NCI-H526 treated with DMSO at 0.1 percent for 48 hours (cell line): ENCODE measurements at places on chromosomes 6 and 20.

DNA sequence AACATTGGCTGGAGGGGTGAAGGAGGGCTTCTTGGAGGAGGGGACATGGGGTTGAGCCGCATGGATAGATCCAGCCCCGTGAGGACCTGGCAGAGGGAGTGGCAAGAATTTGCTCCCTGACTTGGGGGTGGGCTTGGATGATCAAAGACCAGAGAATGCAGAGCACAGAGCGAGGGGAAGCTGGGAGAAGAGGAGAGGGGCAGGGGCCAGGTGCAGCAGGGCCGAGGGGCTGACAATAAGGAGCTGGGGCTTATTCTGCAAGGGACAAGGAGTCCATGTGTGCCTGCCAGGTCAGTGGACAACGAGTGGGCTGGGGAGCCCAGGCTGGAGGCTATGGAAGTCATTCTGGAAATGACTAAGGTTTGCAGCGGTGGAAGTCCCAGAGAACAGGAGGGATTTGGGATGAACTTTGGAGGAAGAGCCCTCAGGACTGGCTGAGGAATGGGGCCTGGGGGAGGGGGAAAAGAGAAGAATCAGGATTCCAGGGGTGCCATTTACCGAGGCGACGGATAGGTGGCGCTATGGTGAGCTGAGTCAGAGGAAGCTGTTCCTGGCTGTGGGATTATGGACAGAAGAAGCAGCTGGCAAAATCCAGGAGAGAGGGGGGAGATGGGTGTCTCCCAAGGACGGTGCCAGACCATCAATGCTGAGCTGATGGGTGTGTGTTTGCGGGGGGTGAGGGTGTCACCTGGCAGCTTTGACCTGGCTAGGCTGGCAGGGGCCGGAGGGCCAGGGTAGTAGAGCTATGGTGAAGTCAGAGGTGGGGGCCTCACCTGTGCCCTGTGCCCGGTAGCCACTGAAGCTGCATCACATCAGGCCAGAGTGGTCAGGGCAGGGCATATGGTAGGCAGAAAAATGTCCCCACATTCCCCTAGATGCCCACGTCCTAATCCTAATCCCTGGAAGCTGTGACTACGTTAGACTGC lies 7.8 kb downstream of the KCNG1 start:
- DNase-seq: peak; percentile 23

DNA sequence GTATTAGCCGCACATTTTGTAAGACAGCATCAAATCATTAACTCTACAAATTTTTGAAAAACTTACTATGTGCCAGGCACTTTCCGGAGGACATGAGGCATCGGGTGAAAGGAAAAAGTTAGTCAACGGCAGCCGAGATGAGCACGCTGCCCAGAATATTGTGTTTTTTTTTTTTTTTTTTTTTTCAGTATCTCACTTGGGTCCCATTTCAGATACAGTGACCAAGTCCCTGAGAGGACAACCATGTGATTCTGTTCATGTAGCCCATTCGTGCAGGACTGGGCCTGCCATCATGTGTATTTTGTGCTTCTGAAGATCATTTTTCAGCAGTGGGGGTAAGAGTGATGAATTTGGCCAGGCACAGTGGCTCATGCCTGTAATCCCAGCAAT lies 1.3 kb downstream of the SLA2 start:
- DNase-seq: no peak

DNA sequence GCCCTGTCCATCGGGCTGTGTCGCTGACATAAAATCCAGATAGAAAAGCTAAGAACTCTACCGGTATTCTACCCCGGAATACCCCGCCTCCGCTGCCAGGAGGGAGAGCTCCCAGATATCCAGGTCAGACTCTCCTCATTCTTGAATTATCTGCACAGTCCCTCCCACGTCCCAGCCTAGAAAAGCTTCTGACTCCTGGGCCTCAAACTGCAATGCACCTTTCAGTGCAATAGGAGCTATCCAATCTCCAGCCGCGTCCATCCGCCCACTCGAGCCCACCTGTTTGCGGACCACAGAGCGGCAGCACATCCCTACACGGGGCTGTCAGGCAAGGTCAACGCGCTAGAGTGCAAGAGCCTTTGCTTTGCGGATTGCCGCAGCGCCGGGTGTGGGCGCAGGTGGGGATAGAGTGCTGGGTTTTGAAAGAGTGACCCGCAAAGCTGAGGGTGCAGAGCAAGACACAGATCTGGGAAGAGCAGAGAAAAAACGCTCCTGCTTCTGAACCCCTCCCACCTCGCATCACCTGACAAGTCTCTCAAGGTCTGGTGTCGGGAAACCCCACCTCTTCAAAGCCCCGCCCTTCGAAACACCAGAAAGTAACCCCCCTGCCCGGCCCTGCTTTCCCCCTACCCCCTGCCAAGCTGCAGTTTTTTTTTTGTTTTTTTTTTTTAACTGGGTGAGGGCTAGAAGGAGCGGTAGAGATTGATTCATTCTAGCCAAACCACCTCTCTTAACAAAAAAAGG lies 1.3 kb downstream of the TAPBP start:
- peak; percentile 82 for DNase-seq

GRCh38 chr6:72616406-72617015 lies 5.4 kb upstream of the KCNQ5 start:
- peak; percentile 3 for DNase-seq

DNA sequence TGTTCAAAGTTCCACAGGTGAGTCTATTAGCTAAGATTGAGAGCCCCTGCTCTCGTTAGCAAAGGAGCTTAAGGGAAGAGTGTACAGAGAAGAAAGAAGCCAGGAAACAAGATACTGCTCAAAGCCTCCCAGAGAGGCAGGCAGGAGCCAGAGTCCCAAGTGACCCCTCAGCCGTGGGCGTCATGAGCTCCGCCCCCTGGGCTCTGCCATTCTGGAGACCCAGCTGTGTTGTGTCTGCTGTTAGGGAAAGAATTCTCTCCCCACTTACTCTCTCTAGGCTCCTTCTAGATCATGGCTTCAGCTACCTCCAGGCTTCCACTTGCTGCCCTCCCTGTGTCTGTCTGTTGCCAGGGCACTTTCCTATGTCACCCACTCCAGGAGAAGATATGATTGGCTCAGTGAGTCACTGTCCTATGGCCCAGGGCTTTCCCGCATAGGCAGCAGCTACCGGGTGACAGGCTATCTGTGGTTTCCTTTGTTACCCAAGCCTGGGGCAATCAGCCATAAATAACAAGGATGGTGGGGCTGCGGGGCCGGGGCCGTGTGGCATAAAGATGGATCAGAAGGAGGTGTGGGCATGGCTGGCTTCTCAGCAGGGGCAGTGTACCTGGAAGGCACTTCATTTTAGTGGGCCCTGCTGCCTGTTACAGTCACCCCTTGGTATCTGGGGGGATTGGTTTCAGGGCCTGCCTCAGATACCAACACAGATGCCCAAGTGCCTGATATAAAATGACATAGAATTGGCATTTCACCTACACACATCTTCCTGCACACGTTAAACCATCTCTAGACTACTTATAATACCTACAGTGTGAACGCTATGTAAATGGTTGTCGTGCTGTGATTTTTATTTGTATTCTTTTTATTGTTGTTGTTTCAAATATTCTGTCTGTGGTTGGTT lies 118.9 kb downstream of the ARMC2 start:
- DNase-seq: no peak

DNA sequence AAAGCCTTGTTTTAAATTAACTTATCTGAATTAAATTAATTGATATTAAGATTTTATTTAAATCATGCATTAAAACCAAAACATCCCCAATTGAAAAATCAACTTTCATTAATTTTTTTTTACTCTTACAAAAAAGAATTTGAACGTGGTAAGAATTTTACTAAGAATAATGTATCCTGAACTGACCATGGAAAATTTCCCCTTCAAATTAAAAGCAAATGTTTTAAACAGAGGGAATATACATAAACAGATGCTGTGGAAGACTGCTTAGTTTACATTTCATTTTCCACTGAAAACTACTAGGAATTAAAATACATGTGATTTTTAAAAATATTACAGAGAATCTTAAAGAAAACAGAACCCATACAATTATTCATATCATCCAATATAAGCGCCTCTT lies 2.3 kb downstream of the RNF24 start:
- DNase-seq: no peak

- no peak for DNase-seq
Observed at GRCh38 chr6:81736428-81736827, 16.1 kb downstream of the TENT5A start.

GRCh38 chr6:142700032-142700431 lies 244.9 kb downstream of the HIVEP2 start:
- DNase-seq: no peak

GRCh38 chr20:48772183-48772976 lies 55.4 kb downstream of the PREX1 start:
- no peak for DNase-seq

DNA sequence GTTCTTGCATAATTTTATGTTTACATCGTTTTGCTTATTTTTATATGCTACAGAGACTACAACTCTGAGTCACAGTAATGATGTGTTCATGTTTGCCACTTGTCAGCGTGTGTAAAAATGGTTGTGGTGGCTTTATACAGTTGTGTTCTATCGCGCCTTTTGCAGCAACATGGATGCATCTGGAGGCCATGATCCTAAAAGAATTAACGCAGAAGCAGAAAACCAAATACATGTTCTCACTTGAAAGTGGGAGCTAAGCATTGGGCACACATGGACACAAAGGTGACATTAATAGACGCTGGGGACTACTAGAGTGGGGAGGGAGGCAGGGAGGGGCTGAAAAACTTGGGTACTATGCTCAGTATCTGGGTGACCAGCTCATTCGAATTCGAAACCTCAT lies 996 bp upstream of the SEC23B start:
- no peak for DNase-seq

DNA sequence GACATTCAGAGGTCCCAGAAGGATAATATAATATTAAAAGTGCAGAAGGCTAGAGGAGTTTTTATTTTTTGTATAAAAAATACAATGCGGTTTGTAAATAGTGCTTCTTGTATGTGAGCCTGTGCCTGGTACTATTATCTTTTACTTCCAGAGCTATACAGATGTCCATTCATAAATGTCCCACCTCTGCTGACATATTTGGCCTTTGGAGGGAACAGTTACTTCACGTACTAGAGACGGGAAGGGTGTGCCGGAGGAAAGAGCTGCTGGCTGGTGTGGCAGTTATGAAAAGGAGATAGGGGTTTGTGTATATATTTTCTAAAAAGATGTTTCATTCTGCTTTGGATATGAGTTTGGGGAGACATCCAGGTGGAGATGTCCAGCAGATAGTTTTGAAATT lies 8.8 kb downstream of the CD109 start:
- DNase-seq: no peak

- DNase-seq: no peak
Observed at GRCh38 chr6:148854992-148855391, 108.2 kb downstream of the UST start.

DNA sequence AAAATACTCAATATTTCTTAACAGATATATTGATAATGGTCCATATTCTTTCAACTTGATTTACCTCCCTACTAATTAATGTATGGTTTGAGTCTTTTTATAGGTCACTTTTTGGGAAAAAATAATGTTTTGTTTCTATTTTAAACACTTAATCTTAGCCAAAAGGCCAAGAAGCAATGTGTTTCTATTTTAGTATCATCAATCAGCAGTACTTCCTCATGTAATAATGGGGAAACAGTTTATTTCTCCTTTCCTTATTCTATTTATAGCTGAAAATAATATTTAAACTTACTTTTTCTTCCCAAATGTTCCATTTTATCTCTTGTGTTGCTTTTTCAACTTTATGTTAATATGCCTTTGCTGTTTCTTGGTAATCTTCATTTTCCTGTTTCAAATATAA lies 295.1 kb downstream of the ALDH8A1 start:
- no peak for DNase-seq

DNA sequence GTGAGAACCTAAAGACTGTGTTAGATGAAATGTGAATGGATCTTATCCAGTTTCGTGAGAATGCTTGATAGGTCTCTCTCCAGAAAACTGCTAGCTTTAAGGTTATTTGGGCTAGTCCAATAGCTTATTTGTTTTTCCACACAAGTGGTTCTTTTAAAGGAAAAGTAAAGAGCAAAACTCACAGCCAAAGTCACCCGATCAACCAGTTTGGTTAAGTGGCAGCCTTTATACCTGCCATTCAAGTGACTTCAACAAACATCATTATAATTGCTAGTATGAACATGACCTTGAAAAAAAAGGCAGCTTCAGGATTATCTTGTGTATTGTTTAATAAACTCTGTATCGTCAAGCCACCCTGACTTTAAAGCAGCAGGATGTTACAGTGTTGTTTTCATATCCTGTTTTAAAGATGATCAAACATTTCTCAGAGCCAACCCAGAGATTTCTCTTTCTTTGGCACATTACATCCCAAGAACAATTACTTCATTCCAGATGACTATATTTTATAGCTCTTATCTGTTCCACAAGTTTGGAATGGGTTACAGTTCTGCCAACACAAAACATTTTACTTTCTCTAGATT lies 253.4 kb downstream of the EPHA7 start:
- DNase-seq: no peak

GRCh38 chr6:118080547-118080946 lies 173.5 kb downstream of the SLC35F1 start:
- DNase-seq: no peak

DNA sequence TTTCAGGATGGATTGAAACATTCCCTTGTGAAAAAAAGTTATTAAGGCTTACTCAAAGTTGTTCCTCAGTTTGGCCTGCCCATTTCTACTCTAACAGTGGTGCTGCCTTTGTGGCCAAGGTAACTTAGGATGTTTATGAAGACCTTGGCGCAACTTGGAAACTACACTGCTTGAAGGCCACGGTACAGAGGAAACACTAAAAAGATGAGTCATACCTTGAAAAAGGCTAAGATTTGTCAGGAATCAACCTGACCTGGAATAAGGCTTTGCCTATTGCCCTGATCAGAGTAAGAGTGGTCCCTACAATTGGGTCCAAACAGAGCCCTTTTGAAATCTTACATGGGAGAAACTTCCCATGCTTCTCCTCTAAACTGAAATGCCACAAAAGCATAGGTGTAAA lies 119.9 kb upstream of the MOCS1 start:
- no peak for DNase-seq

DNA sequence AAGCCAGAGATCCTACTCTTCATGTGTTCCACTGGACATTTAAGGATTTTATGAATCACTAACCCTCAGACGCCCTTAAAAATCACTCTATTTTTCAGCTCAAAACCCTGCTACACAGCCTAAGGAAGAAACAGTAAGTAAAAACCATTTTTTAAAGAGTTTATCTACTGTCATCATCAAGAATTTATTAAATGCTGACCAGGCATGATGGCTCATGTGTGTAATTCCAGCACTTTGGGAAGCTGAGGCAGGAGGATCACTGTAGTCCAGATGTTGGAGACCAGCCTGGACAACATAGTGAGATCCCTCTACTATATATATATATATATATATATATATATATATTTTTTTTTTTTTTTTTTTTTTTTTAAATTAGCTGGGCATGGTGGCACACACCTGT lies 124.2 kb upstream of the ID4 start:
- DNase-seq: no peak

- DNase-seq: no peak
Observed at GRCh38 chr6:46655803-46656202, 3.0 kb downstream of the SLC25A27 start.

GRCh38 chr6:70717038-70717801 lies 49.5 kb downstream of the SMAP1 start:
- no peak for DNase-seq

- no peak for DNase-seq
Observed at GRCh38 chr6:47144306-47144705, 102.2 kb upstream of the ADGRF1 start.

- DNase-seq: no peak
Observed at GRCh38 chr20:2165871-2166270, 64.2 kb downstream of the STK35 start.

GRCh38 chr20:50052550-50053361 lies 60.2 kb downstream of the UBE2V1 start:
- no peak for DNase-seq
